Retinal pigment epithelial cell (primary cell): ENCODE measurements at places on chromosomes 1 and 21.

DNA sequence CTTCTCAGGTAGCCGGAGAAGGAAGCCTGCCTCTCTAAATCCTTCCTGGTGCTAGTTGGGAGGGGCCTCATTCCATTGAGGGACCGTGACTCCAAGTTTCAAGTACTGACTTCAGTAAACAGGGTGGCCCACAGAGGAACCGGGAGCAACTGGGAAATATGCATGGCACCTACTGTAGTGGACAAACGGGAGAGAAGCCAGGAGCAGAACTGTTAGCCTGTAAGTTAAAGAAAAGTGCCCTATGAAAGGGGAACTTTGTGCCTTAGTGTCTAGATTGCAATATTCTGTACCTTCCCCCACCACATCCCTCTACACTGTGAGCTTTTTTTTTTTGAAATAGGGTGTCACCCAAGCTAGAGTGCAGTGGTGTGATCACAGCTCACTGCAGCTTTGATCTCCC, 33.2 kb upstream of the KANK4 start:
- no peak for DNase-seq

- no peak for DNase-seq
Measured at GRCh38 chr1:111568160-111568647, 51.4 kb upstream of the RAP1A start.

- DNase-seq: no peak
Measured at GRCh38 chr1:51422367-51423072, 92.2 kb upstream of the TTC39A start.

- no peak for DNase-seq
Measured at GRCh38 chr1:153525088-153525728, 10.6 kb downstream of the S100A6 start.

DNA sequence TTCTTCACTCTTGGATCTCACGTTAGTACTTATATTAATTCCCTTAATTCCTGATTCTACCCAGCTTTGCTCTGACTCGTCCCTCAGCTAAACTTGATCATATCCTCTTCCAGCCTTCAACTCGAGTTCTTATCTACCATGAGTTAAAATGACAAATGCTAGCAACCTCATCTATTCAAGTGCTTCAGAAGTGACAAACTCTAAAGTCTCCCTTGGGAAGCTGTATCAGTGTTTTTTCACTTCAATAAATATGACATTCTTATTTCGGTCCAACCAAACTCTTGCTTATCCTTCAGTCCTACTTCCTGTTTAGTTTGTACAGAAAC, 75.3 kb downstream of the FOXJ3 start:
- DNase-seq: no peak

GRCh38 chr1:15386164-15386749, 23.4 kb upstream of the EFHD2 start:
- no peak for DNase-seq

GRCh38 chr1:64850846-64851245, 106.0 kb downstream of the RAVER2 start:
- no peak for DNase-seq

GRCh38 chr1:188427642-188428041, 1598.9 kb downstream of the PLA2G4A start:
- DNase-seq: no peak

DNA sequence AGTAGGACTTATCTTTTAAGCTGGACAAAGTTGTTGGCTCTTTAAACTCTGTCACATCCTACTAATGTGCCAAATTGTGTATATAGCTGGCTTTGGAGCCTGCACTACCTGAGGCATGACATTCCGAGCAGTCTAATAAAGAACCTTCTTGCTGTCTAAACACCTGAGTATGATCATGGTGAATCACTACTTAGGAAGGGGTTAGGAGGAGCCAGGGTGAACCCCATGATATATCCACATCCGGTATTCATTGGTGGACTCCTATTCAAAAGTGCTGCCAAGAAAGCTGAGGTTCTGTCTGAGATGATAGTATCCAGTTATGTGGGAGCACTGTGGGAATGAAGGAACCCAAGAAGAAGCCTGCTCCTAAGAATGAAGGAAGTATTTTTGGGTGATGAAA, 27.1 kb downstream of the CRNN start:
- no peak for DNase-seq

DNA sequence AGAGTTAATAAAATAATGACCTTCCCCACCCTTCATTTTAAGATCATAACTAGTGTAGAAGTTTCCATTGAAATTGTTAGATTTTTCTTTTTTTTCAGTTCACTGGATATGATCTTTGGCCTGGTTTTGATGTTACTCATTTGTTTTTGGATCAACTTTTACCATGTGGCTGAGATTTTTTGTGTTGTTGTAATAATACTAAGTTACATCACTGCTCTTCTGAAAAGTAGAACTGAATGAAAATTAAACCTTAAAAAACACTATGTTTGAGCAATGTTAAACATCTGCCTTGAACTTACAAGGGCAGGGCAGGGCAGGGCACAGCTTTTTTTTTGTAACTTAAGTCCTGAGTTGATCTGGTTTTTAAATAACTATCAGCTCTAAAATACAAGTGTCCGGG, 204.8 kb upstream of the ADAMTS5 start:
- DNase-seq: no peak

GRCh38 chr1:25501235-25502058, 42.0 kb upstream of the LDLRAP1 start:
- no peak for DNase-seq

DNA sequence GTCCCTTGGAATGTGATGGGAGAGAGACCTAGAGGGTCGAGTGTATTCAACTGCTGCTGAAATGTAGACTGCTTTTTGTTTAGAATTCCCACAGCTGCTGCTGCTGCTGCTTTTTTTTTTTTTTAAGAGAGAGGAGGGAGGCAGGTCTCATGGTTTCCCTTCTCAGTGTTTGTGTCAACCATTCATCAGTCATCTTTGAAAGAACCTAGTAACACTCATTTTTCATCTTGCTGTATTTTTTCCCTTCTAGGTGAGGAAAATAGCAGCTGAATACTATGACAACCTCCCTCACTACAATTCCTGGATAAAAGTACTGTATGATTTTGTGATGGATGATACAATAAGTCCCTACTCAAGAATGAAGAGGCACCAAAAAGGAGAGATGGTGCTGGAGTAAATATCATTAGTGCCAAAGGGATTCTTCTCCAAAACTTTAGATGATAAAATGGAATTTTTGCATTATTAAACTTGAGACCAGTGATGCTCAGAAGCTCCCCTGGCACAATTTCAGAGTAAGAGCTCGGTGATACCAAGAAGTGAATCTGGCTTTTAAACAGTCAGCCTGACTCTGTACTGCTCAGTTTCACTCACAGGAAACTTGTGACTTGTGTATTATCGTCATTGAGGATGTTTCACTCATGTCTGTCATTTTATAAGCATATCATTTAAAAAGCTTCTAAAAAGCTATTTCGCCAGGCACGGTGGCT, 9.2 kb downstream of the DEGS1 start:
- DNase-seq: no peak

DNA sequence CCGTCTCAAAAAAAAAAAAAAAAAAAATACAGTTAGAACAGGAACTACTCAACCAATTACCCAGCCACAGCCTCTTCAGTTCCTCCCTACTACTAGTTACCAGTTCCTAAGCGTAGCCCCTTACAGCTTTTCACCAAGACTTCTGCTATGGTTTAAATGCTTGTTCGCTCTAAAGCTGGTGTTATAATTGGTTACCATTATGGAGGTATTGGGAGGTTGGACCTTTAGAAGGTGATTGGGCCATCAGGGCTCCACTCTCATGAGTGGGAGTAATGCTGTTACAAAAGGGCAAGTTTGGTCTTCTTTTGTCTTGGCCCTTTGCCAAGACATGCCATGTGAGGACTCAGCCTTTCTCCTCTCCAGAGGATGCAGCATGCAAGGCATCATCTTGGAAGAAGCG, 3.0 kb upstream of the SMPDL3B start:
- DNase-seq: no peak

DNA sequence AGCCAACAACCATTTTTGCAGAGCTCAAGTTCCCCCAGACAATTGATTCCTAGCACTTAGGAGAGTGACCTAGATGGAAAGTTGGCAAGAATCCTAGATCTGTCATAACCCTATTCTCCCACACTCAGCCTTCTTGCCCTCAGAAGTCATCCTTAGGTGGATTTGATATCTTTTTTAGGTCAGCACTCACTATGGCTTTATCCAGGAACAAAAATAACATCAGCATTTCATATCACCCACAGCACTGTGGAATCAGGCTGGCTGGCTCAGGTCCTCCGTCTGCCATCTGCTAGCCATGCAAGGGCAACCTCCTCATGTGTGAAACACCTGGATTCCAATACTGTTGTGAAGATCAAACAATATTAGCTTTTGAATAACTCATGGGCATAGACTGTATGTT, 6.0 kb downstream of the DPT start:
- DNase-seq: no peak

- DNase-seq: no peak
Measured at GRCh38 chr1:58804853-58805565, 21.2 kb upstream of the JUN start.

DNA sequence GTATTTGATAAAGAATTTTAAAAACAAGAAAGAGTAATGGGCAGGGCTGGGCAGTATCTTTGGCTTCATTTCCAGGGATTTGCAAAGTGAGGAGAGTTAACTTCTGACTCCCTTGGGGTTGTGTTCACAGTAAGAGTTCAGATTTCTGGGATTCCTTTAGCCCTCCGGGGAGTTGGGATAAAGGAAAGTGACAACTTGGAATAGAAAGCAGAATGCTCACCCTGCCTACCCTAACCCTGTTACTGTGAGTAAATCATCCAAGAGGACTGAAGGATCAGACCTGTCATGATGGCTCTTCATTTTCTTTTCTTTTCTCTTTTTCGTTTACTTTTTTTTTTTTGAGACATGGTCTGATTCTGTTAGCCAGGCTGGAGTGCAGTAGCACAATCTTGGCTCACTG, 76.1 kb downstream of the CACHD1 start:
- no peak for DNase-seq

GRCh38 chr1:172498857-172499256, 34.1 kb upstream of the SUCO start:
- DNase-seq: no peak

GRCh38 chr21:44829507-44830092, 11.7 kb upstream of the SUMO3 start:
- no peak for DNase-seq

DNA sequence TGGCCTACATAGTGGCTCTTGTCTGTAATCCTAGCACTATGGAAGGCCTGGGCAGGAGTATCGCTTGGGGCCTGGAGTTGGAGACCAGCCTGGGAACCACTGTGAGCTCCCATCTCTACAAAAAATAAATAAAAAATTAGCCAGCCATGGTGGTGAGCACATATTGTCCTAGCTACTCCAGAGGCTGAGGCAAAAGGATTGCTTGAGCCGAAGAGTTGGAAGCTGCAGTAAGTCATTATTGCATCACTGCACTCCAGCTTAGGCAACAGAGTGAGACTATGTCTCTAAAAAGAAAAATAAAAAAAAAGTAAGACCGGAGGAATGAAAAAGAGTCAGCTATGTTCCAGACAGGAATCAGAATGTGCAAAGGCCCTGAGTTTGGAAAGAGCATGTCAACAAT, 115.3 kb downstream of the CYYR1 start:
- no peak for DNase-seq
